ENCODE measurements at places on chromosomes 2 and 18. TPM values are rescaled to one million over a fixed set of nuclear protein-coding genes. Genes with fewer than 3 reads are reported as not detected.

Gene GPR39
- polyA plus RNA-seq = 7.7 TPM

Gene ITGA4
- polyA plus RNA-seq = 0.44 TPM

Gene TMEM200C
- polyA plus RNA-seq = 18.2 TPM

Gene UPP2
- not detected for polyA plus RNA-seq

Gene CCNT2
- 21.9 TPM for polyA plus RNA-seq

Gene RAB27B
- 0.59 TPM for polyA plus RNA-seq

DNA sequence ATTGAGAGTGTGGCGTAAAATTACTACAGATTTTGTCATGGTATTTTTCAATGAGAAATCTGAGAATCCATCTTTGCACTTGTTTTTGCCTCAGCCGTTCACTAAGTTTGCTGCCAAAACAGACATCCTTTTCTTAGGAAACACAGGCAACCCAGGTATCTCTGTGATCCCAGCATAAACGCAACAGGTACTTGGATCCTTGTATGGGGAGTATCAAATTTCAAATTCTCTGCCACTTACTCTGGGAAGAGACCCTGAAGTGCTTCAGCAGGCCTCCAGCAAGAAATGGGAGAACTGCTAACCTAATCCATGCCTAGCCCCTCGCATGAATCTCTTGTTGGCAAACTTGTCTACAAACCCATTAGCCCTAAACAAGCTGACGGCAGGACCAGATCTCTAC, 83.1 kb downstream of the BCL11A start:
- H3K4me3 ChIP-seq = no peak overlapping the region
- H3K4me1 ChIP-seq = peaks cover 11% of the 10 kb centered on the region
- peak; percentile 33 for DNase-seq
- no peak overlapping the region for H3K27ac ChIP-seq

DNA sequence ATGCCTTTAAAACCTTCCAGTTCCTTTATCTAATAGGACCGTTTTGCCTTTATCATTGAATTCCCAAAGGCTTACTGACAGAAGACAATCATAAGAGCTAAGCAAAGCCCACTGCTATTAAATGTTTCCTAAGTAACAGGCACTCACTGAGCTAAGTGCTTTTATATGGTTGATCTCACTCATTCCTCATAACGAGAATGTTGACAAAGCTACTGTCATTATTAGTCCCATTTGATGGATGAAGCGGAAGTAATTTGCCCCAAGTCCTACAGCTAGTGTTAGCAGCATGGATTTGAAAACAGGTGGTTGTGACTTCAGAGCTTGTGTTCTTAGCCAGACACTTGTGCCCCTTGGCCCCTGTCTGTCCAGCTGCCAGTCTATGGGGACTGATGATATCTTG, 134.8 kb upstream of the SERPINE2 start:
- no peaks in the 10 kb centered on the region for H3K27me3 ChIP-seq
- H3K4me1 ChIP-seq = no peaks in the 10 kb centered on the region
- no peaks in the 10 kb centered on the region for H3K36me3 ChIP-seq
- no peak overlapping the region for H3K4me3 ChIP-seq

- no peaks in the 10 kb centered on the region for H3K36me3 ChIP-seq
- H3K4me1 ChIP-seq = no peaks in the 10 kb centered on the region
- DNase-seq = no peak
- no peak overlapping the region for H3K27ac ChIP-seq
These were observed 96.9 kb downstream of the SPP2 start for GRCh38 chr2:234147335-234147861.

DNA sequence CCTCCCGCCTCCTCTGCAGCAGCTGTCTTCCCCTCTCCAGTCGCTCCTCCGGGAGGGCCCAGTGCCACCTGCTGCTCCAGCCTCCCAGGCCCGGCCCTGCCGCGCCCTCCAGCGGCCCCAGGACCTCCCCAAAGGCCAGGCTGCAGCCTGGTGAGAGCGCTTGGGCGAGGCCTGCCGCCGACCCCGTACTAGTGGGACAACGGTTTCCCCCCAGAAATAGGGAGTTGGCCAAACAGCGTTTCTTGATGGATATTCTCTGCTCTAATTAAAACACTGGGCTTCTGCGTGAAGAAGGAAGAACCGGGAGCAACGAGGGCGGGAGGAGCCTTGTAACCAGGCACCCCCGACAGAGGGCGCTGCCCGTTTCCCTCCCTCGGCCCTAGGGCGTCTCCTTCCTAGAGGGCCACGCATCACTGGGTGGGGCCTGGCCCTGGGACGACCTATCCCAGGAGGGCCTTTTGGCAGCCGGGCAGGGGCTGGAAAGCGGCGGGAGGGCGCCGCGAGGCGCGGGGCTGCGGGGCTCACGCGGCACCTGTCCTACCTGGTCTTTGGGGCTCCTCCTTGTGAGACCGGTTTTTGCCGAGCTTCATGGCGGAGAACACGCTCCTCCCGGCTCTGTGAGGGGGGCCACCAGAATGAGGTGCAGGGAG, 25.4 kb upstream of the OTOF start:
- H3K36me3 ChIP-seq = no peaks in the 10 kb centered on the region
- peak overlapping the region; percentile 29 for H3K4me3 ChIP-seq
- H3K27ac ChIP-seq = no peak overlapping the region
- peak; percentile 92 for DNase-seq
- no peaks in the 10 kb centered on the region for H3K4me1 ChIP-seq
- H3K27me3 ChIP-seq = peaks cover 15% of the 10 kb centered on the region

DNA sequence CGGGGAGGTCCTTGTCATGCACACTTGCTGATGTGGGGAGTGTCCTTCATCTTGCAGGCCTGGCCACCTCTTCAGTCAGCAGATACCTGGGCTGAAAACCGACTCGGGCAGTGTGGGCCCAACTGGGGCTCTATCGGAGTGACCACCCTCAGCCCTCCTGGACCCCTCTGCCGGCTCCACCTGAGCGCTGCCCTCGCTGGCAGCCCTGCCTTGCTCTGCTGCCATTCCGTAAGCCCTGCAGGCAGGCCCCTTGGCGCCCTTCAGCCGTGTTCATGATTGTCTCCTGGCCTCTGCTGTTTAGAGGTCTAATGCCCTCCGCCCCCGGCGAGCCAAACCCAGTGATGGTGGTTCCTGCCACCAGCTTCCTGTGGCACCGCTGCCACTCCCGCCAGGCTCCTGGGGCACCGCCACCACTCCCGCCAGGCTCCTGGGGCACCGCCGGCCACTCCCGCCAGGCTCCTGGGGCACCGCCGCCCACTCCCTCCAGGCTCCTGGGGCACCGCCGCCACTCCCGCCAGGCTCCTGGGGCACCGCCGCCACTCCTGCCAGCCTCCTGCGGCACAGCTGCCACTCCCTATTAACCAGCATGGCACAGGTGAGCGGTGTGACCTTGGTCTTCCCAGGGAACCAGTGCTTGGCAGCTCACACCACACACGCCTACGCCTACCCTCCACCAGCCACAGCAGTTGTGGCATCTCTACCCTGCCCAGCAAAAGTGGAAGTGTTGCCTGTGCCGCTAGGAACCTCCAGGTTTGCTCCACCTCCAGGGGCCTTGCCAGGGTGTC, 15.9 kb downstream of the CAPN10 start:
- H3K4me1 ChIP-seq = peaks cover 3% of the 10 kb centered on the region
- no peak overlapping the region for H3K4me3 ChIP-seq
- H3K27ac ChIP-seq = no peak overlapping the region
- H3K36me3 ChIP-seq = no peaks in the 10 kb centered on the region
- no peaks in the 10 kb centered on the region for H3K27me3 ChIP-seq
- DNase-seq = no peak

DNA sequence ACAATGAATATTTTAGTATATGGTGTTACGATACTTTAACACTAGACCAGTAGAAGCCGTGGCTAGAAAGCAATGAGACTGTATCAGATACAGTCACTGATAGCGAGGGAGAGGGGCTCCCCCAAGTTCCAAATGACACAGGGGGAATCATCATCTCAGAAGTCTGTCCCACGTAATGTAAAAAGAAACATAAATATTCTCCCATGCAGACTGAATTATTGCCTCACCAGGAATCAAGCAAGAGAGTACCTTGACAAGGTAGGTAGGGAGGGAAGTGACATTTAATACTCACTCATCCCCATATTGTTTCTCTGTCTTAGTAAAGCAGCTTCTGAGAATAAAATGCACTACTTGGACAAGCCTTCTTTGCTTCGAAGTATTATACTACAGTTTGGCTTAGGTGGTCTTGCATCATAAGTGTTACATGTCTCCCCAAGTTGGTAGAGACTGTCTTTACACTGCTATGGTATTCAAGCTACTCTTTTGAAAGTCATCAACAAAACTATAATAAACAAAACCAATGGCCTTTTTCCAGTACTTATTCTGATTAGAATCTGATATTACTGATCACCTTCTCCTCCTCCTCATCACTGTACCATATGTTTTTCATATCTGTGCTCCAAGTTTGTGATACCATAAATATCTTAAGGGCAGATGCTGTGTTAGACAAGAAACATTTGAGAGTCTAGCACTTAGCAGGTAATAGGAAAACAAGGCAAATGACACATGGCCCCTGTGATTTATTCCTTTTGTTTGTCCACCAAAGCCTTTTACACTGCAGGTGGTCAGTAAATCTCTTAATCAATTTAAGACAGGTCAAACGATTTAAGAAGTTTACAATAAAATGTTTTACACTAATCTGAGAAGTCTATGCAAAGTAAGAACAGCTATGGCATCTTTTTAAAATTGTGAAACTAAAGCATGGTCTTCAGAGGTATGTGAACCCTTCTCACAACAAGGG, 2.7 kb downstream of the LAPTM4A start:
- peak overlapping the region; percentile 97 for H3K27ac ChIP-seq
- no peaks in the 10 kb centered on the region for H3K27me3 ChIP-seq
- no peaks in the 10 kb centered on the region for H3K36me3 ChIP-seq
- peak overlapping the region; percentile 73 for H3K4me3 ChIP-seq
- peaks cover 24% of the 10 kb centered on the region for H3K4me1 ChIP-seq

GRCh38 chr18:68693091-68693815, 21.7 kb downstream of the TMX3 start:
- no peaks in the 10 kb centered on the region for H3K27me3 ChIP-seq
- no peak for DNase-seq
- H3K4me1 ChIP-seq = no peaks in the 10 kb centered on the region
- H3K27ac ChIP-seq = no peak overlapping the region
- H3K36me3 ChIP-seq = peaks cover 42% of the 10 kb centered on the region
- no peak overlapping the region for H3K4me3 ChIP-seq

DNA sequence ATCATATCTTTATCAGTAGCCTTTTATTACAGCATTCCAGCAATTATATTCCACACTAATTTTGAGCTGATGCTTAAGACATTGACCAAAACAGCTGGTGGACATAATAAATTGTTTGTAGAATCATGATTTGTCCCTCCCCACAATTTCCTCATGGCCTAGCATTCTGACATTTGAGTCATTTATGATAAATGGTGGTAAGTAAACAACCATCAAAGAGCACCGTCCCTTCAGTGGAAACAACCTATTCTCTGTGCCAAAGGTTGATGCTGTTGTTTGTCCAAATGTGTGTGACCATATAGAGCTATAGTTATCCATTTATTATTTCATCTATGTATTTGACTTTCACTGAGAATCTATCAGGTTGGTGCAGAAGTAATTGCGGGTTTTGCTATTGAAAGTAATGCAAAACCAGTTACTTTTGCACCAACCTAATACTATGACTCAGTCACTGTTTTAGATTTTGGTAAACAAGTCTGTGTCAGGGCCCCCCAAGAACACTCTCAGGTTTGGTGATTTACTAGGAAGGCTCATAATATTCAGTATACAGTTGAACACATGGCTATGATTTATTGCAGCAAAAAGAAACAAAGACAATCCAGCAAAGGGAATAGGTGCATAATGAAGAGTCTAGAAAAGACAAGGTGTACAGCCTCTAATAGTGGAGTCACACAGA, 608.7 kb upstream of the REG3G start:
- H3K36me3 ChIP-seq = no peaks in the 10 kb centered on the region
- no peak for DNase-seq
- no peaks in the 10 kb centered on the region for H3K4me1 ChIP-seq
- no peaks in the 10 kb centered on the region for H3K27me3 ChIP-seq
- H3K27ac ChIP-seq = no peak overlapping the region
- H3K4me3 ChIP-seq = no peak overlapping the region

DNA sequence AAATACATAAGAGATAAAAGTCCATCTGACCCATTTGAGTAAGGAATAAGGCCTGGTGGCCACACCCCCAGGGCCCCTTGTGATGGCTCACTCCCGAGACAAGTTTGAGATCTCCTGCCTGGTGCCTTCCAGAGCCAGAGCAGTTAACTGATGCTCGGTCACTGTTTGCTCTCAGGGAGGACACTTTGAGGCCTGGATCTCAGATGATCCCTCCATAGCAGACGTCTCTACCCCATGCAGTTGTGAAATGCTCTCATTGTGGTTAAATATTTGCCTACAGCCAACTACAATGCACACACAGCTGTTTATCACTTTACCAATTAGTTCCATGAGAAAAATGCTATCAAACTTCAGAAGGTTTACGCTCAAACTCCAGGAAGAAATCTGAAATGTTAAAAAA, 12.3 kb downstream of the GYPC start:
- H3K27me3 ChIP-seq = no peaks in the 10 kb centered on the region
- no peaks in the 10 kb centered on the region for H3K36me3 ChIP-seq
- no peak overlapping the region for H3K27ac ChIP-seq

GRCh38 chr18:79323471-79323870, 72.3 kb upstream of the NFATC1 start:
- no peak for DNase-seq
- H3K27ac ChIP-seq = no peak overlapping the region
- no peaks in the 10 kb centered on the region for H3K4me1 ChIP-seq
- no peak overlapping the region for H3K4me3 ChIP-seq
